ENCODE measurements at places on chromosomes 2 and 18. TPM values are rescaled to one million over a fixed set of nuclear protein-coding genes. Genes with fewer than 3 reads are reported as not detected.

DNA sequence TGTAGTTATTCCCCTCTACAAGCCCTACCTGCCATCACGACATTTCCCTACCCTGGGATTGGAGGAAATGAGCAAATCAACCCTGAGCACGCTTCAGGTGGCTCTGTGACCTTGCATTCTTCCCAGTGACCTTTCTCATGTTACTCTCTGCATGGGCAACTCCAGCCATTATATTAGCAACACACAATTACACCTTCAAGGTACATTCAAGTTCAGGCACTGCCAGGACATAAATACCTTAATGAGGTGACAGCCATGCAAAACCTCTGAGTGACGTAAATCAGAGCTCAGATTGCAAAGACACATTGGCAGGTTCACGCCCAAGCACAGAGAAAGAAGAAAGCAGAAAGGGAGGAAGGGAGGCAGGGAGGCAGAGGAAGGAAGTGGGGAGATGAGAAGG is 68.7 kb upstream of the ALK start:
- DNase-seq = peak; percentile 37

- no peak for DNase-seq
Observed at GRCh38 chr2:54083445-54083844, 32.0 kb upstream of the ACYP2 start.

Gene RNF125
- 1.9 TPM for polyA plus RNA-seq

GRCh38 chr2:187165936-187166610 is 282.0 kb downstream of the CALCRL start:
- DNase-seq = no peak

GRCh38 chr2:163348857-163349380 is 386.9 kb downstream of the FIGN start:
- peak; percentile 48 for DNase-seq

DNA sequence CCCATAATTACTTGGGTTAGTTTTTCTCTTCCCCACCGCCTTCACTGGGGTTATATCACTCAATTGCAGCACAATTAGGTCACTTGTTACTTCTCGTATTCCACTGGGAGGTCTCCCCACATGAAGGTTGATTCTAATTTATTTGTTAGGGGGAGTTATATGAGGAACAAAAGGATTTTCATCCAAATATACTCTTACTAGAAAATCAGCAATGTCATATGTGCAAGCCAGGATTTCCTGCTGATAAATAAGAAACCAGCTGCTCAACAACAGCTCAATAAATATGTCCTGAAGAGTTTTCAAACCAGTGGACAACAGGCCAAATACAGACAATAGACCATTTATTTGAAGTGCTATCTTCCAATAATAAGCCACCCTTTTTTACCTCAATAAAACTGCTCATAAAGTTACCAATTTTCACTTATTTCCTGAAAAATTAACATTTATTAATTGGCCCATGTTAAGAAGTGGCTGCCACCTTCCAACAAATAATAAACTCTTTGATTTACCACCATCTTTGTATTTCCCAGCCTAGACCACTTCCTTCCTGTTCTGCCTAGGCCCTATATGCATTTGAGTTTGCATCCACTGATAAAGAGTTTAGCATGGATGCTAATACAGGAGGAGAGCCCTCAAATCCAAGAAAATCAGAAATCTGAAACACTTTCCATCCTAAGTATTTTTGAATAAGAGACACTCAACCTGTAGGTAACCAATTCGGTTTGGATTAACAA is 184.4 kb upstream of the SLC39A10 start:
- no peak for DNase-seq

GRCh38 chr2:28697602-28698149 is 54.0 kb upstream of the PPP1CB start:
- DNase-seq = no peak

GRCh38 chr2:160324917-160325316 is 124.8 kb upstream of the ITGB6 start:
- no peak for DNase-seq

Gene LCT
- polyA plus RNA-seq = not detected

Gene EVA1A
- 19.8 TPM for polyA plus RNA-seq

Gene TFPI
- polyA plus RNA-seq = 34.8 TPM

- DNase-seq = no peak
Observed at GRCh38 chr2:55114082-55114481, 63.8 kb upstream of the RTN4 start.

DNA sequence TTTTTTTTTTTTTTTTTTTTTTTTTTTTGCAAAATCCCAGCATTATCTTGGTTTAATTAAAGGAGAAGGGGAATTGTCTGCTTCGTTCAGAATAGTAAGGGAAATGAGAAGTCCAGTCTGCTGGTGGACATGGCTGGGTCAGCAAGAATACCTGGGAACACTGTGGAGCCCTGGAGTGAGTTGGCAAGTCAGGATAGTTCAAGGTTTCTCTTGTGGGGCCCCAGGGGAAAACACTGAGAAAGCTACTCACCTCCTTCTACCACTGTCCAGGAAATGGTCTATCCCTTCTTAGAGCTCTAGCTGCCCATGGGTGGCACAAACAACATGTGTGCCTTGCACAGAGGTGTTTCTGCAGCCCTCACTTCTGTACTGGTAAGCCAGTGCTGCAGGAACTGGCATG is 169.1 kb upstream of the SIX2 start:
- DNase-seq = no peak

DNA sequence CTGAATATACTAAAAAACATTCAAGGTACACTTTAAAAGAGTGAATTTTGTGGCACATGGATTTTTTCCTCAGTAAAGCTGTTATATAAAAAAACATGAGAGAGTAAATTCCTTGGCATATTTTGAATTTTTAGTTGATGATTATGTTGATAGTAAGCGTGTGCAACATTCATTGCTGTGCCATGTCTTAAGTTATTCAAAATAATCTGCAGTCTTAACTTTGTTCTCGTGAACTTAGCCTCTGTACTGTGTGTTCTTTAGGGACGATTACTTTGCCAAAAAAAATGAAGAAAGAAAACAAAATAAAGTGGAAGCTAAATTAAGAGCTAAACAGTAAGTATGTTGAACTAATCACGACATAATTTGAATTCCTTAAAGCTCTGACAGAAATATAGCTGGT is 9.6 kb downstream of the SSB start:
- no peak for DNase-seq

Measured in left renal cortex interstitium (tissue), 4 donors.